ENCODE measurements at places on chromosomes 6 and 20.

- peak; percentile 38 for DNase-seq
These were observed 108.1 kb downstream of the BCKDHB start for GRCh38 chr6:80214436-80215022.

DNA sequence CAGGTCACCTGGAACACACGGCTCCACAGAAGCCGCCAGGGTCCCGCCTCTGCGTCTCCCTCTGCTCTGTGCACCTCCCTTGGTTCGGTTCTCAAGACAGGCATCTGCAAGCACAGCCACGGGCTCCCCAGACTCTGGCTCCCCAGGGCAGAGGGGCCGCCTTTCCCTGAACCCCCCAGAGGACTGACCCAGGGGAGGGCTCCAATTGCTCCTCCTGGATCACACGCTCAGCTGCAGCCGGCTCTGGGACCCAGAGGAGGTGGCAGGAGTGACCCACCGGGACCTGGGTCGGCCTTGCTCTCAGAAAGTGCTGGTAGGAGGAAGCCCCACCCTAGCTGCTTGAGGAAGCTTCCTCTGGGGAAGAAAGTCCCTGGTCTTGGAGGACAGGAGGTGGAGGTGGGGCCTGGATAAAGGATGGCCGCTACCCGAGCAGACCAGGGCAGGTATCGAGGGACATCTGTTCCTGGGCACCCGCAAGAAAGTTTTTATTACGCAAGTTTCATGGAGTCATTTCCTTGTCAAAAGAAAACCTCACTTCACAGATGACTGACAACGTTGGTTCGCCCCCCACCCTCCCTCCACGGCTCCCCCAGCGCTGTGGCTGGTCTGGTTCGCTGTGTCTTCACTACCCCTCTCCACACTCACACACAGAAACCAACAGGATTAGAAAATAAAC is 103.9 kb upstream of the AFDN start:
- no peak for DNase-seq

- no peak for DNase-seq
These were observed 206.3 kb downstream of the UNC5CL start for GRCh38 chr6:40832691-40833090.

- no peak for DNase-seq
These were observed 155.5 kb downstream of the GJA1 start for GRCh38 chr6:121590916-121591315.

GRCh38 chr6:31636698-31637596 is 15.5 kb downstream of the BAG6 start:
- no peak for DNase-seq

Data from NCI-H1436 (cell line).